CD8-positive, alpha-beta memory T cell (primary cell): ENCODE measurements at places on chromosomes 5 and 9. TPM values are rescaled to one million over a fixed set of nuclear protein-coding genes. Genes with fewer than 3 reads are reported as not detected.

The FXN gene
- 31.1 TPM for total RNA-seq

The SLC31A2 gene
- total RNA-seq, result 5.4 TPM

The LCN2 gene
- total RNA-seq, result not detected

The ANKRD18A gene
- 0.79 TPM for total RNA-seq

GRCh38 chr9:116763770-116764169 lies 76.7 kb downstream of the TRIM32 start:
- no peak for DNase-seq

- no peak for DNase-seq
Measured at GRCh38 chr9:21481470-21482056, 550 bp downstream of the IFNE start.

DNA sequence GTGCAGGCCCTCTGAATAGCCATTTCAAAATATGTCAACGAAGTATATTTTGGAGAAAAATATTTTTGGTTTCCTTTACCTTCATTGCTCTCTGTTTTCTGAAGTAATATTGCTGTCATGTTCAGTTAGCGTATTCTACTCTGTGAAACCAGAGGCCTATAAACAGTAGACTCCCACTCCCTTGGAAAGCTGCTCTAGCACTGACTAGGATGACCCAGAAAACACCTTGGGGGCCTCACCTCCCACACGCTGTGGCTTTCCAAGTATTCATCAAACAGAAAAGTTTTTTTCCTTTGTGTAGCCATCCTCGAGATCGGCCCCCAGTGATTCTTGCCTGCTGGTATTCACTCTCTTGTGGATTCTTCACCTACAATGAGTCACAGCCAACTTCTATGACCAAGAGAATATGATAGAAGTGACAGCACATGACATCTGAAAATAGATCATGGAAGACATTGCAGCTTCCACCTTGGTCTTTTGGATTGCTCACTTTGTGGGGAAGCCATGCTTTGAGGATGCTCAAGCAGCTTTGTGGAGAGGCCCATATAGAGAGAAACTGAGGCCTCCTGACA lies 28.9 kb upstream of the CTXN3 start:
- no peak for DNase-seq

DNA sequence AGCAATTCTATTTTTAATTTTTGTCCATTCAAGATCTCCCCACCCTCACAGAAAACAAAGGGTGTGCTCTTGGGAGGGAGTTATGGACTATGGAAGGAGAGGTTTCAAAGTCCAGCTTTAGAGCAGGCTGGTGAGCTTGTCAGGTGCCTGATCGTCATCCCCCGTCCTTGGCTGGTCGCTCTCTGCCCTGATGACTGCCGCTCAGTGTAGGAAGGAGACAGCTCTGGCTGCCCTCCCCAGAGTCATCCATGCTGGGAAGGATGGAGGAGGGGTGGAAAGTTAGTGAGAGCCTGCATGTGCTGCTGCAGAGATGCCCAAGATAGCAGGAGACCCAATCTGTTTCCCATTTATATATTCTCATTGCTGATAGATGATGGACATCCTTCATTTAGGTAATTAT lies 96.6 kb downstream of the NLN start:
- no peak for DNase-seq

DNA sequence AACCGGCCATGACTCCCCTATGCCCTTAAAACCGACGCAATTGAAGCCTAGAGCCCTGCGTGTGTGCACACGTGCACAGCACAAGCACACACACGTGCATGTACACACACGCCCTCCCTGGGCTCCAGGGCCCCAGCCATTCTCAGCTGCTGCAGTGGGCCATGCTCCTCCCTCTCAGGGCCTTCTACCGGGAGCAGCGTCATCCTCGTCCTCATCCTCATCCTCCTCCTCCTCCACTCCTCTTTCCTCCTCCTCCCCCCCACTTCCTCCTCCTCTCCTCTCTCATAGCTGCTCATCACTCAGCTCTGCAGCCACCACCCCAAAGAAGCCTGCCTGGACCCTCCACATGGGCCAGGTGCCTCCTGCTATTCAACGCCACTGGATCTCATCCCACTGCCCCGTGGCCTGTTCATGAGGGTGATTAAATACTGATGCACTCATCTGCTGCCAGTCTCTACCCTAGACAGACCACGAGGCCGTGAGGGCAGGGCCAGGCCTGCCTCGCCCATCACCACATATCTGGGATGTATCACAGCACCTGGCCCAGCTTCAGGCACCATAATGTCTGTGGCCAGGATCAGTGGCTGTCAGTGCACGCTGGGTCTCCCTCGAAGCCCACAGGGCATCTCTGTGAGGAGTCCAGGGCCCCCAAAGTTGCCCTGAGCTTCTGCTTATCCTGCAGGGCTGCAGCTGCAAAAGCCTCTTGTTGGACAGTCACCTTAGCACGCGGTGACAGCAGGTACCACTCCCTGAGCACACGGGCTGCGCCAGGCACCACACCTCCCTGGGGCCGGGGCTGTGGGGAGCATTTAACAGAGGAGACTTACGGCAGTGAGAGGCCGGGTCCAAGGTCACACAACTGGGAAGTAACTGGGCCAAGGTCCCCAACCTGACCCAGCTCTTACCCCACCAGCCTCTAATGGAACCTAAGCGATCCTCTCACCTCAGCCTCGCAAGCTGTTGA lies 9.8 kb downstream of the FAM78A start:
- DNase-seq, result no peak

DNA sequence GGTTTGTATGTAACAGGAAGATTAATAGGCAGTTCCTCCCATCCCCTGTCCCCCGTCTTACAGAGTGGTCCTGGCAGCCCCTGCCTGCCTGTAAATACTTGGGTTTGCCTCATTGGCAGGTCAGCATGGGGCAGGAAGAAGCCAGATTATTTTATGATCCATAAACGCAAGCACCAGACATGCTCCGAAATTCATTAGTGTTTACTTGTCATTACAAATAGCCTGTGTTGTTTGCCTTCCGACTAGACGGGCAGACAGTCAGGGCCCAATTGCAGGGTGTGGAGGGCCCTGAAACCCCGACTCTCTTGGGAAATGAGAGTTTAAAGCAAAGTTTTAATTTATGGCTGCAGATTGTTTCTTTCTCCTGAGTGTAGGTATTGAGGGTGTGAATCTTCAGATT lies 97.2 kb downstream of the RALGPS1 start:
- DNase-seq, result no peak

DNA sequence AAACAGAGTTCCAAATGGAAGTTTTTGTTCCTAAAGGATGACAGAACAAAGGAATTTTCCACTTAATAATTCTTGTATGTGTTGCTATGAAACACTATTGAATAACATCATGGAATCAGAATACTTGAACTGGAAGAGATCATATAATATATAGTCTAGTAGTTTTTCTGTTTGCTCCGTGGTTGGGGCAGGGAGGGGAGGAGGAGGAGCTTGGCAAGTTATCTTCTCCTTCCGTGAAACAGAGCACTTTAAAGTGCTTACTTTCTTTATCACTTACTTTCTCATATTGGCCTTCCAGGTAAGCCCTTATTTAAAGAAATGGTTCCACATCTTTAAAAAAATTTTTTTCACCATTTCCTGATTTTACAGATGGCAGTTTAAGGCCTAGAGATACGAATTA lies 165.9 kb upstream of the TLX3 start:
- no peak for DNase-seq

DNA sequence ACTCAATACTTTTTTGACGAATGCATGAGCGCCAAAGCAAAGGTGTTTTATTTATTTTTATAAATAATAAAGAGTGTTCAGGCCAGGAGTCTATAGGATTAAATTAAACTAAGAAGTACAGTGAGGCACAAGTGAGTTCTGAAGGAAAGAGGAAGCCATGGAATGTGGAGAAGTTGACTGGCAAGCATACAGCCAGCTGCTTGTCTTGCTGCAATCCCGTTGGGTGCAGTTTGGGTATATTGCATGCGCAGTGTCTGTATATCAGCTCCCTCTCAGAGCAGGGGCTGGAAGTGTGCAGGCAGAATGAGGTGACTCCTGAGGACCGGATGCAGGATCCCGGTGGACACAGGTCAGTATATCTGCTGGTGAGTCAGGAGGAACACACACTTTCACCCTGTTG lies 315.6 kb downstream of the ZSWIM6 start:
- no peak for DNase-seq

- no peak for DNase-seq
Measured at GRCh38 chr9:71941060-71941568, 29.7 kb downstream of the C9orf85 start.

DNA sequence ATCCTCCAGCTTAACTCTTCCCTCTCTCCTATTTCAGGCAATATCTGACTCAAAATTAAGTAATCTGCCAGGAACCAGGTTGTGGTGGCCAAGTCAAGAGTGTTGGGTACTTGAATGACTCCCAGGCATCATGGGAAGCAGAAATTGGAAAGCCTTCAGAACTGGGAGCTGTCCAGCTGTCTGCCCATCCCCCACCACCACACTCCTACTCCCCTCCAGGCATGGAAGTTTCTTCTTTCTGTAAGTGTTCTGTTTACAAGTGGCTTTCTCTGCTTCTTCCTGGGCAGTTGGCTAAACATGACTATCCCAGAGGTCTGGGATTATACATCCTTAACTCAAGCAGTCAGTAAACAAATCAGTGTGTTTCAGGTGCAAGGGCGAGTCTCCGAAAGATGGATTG lies 14.6 kb upstream of the PBX3 start:
- no peak for DNase-seq

GRCh38 chr9:6827439-6828145 lies 69.8 kb downstream of the KDM4C start:
- DNase-seq, result peak; percentile 4

- DNase-seq, result no peak
Measured at GRCh38 chr9:98993570-98993945, 49.9 kb downstream of the COL15A1 start.

- no peak for DNase-seq
Measured at GRCh38 chr5:145925353-145925752, 11.0 kb upstream of the SH3RF2 start.

DNA sequence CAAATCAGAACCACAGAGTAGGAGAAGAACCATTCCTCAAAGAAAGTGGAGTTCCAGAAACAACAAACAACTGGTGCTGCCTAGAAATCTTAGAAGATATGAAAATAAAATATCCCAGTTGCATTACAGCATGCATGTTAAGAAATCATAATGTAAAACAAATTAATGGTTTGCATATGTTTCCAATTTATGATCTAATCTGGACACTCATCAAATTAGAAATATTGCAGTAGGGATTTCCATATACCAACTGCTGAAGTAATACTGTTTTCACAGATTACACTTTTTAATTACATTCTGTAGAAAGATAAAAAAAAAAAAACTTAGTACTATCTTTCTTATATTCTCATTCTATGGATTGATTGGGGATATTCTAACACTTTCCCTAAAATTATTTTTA lies 1034.6 kb upstream of the C9orf72 start:
- no peak for DNase-seq

DNA sequence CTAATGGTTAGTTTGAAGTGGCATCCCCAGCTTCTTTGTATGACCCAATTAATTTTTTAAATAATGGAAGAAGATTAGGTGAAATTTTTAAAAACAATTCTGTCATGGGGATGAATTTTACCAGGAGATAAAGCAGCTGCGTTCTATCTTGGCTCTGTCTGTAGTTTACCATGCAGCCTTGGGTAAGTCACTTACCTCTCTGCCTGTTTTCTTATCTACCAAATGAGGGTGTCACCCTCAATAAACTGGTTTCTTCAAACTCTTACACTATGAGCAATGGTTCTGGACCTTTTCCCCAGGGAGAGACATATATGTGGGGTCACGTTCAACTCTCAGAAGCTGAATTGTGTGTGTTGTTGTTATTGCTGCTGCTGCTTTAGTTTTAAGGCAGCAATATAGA lies 71.7 kb downstream of the TEX10 start:
- DNase-seq, result no peak
